ENCODE measurements at places on chromosomes 11 and 22.

- DNase-seq: no peak
Measured at GRCh38 chr11:95341221-95341620, 110.2 kb upstream of the SESN3 start.

- DNase-seq: no peak
Measured at GRCh38 chr11:119092880-119093842, 8.5 kb downstream of the HMBS start.

DNA sequence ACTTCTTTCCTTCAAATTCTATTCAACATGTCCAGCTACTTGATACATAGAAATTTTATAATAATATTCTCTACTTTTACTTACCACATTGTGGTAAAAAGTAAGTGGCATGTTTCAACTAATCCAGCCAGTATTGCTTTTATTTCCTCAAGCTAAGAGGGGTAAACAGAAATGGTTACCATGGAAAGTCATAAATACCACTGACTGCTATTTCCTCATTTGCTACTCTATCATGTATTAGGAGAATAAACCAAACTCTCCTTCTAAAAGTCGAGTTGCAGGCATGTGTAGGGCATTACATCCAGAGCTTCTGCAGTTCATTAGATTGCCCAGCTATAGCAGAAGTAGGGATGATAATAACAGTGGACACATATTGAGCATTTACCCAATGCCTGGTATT, 208.4 kb downstream of the MAML2 start:
- DNase-seq: no peak

GRCh38 chr11:112706863-112707262, 254.4 kb upstream of the NCAM1 start:
- DNase-seq: no peak

- DNase-seq: no peak
Measured at GRCh38 chr22:19981171-19981960, 35.3 kb downstream of the ARVCF start.

- no peak for DNase-seq
Measured at GRCh38 chr11:114271316-114271715, 24.9 kb upstream of the NNMT start.

- no peak for DNase-seq
Measured at GRCh38 chr11:106468086-106468485, 390.6 kb downstream of the AASDHPPT start.

DNA sequence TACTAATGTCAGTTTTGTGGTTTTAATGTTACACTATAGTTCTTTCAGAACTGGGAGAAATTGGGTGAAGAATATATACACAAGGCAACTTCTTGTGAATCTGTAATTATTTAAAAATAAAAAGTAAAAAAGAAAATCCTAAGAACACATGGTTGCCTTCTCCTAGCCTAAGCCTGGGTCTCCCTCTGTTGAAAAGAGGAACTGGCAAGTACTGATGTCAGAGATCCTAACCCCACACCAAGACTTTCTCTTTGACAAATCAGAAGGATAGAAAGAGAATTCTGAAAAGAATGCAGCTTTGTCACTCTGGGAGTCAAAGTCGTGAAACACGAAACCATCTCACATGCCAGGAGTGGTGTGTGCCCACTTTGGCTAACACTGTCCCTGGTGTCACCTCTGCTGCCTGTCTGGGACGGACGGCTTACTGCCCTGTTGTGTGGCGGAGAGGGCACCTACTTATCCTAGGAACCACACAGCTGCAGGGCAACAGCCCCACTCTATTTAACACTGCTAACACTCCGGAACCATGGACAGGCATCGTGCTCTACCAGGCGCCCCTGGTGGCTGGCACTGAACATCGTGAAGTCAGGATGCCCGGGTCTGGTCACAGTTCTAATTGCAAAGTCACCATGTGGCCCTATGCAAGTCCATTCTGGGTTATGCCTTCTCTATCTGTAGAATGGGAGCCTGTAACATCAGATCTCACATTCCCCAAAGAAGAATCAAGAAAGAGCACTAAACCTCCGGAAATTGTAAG, 108.7 kb upstream of the CD82 start:
- no peak for DNase-seq

GRCh38 chr22:18130699-18131429, 19.1 kb upstream of the USP18 start:
- no peak for DNase-seq

GRCh38 chr11:17668166-17668565, 51.2 kb upstream of the MYOD1 start:
- no peak for DNase-seq

GRCh38 chr11:130192845-130193267, 33.3 kb downstream of the ST14 start:
- no peak for DNase-seq

DNA sequence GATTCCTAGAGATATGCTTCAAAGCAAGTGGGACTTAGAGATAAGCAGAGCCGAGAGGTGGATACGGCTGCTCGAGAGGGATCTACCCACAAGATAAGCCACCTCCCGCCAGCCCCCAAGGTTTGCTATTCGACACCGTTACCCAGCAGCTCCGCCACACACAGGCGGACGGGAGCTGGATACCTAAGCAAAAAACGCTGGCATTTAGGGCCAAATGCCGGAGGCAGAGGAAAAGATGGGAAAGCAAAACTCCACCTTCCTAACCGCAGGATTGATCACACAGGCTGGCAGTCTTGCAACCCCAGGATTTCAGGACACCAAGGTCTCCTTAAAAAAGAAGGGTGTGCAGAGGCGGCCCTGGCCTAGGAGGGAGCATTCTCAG, 709 bp downstream of the FTH1 start:
- no peak for DNase-seq

DNA sequence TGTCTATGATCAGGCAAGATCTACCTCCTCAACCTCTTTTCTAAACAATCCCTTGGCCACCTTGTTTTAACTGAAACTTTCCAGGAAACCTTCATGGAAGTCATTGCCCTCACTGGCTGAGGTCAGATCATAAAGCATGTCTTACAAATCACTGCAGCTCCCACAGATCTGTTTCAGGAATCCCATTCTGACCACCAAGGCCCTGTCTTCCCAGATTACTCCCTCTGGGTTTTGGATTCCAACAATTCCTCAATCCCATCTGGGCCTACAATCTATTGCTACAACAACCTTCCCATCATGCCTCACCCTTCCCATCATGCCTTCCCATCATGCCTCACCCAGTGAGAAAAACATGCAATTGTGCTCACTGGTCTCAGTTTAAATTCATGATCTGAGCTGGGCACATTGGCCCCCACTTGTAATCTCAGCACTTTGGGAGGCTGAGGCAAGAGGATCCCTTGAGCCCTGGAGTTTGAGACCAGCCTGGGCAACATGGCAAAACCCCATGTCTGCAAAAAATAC, 15.9 kb downstream of the ADAMTS15 start:
- no peak for DNase-seq

GRCh38 chr11:10540546-10540914, 457 bp downstream of the RNF141 start:
- no peak for DNase-seq

- no peak for DNase-seq
Measured at GRCh38 chr22:43213051-43213450, 26.1 kb upstream of the TTLL12 start.

DNA sequence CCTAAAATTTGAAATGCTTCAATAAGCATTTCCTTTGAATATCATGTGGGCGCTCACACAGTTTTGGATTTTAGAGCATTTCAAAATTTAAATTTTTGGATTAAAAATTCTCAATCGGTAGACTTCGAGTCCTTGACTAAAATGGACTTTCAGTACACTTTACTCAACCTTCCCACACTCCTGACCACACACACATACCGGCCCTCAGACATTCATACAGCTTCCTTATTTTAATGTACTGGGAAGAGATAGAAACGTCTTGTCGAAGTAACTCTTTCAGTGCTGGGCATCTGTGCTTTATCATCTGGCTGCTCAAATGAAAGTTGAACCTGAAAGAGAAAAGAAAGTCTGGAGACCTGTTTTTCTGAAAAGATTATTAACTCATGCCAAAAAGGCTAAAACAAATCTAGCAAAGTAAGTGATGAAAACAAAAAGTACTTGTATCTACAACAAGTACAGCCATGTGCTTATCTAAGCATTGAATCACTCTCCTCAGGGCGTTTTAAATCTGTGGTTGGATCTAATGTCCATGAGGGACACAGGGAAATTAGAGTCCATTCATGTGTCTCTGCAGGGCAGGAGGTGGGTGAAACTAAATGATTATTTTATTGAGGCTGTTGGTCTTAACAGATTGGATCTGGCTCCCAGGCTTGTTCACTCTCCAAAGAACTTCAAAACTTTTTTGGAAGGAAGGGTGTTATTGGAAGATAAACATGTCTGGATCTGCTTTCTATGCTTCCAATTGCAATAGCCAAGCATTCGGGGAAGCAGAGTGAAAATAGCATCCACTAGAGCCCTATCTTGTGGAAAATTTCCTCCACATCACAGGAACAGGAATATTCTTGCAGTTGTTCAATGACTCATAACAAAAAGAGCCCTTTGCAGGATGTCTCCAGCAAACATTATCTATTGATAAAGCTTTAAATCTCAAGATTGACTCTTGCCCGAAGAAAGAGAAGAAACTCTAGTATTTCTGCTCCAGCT, 47.0 kb downstream of the CARD18 start:
- no peak for DNase-seq

- no peak for DNase-seq
Measured at GRCh38 chr11:2216400-2217064, 44.9 kb upstream of the TH start.

DNA sequence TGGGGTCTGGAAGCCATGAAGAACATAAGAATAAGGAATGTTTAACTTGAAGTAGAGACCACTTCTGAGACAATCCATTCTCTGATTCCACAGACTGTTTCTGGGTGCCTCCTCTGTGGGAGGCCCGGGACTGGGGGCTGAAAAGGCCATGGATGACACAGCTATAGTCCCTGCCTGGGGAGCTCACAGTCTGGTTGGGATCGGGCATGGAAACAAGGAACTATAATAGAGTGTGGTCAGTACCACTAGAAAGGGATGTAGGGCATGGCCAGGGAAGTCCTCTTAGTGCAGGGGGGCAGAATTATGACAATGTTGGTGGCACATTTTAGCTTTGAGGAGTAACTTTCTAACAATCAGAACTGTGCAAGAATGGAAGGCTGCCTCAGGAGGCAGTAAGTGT, 9.2 kb upstream of the KCNE3 start:
- no peak for DNase-seq

DNA sequence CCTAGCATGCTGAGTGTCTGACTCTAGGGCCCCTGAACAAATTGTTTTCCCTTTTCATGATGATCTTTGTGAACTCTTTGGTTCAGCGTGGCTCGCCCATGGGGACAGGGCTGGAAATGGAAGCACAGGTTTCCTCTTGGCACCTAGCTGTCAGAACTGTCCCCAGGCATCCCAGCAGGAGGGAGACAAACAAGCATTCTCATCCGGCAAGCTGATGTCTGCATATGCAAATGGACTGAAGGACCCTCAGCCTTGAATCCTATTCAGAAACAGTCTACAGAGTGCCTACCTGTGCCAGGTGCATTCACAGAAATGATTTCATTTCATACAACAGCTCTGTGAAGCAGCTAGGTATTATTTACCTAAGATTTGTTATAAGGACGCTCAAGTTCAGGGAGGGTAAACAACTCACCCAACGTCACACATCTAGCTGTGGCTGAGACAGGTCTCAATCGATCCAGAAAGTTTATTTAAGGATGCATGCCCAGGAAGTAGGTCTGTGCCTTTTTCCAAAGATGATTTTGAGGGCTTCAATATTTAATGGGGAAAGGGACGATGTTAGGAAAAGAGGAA, 176.4 kb downstream of the KIRREL3 start:
- no peak for DNase-seq

GRCh38 chr11:68048681-68049508, 10.1 kb downstream of the TCIRG1 start:
- DNase-seq: no peak

- no peak for DNase-seq
Measured at GRCh38 chr11:71548716-71549151, 514 bp downstream of the KRTAP5-9 start.

GRCh38 chr22:20877715-20878114, 18.9 kb downstream of the SNAP29 start:
- no peak for DNase-seq

DNA sequence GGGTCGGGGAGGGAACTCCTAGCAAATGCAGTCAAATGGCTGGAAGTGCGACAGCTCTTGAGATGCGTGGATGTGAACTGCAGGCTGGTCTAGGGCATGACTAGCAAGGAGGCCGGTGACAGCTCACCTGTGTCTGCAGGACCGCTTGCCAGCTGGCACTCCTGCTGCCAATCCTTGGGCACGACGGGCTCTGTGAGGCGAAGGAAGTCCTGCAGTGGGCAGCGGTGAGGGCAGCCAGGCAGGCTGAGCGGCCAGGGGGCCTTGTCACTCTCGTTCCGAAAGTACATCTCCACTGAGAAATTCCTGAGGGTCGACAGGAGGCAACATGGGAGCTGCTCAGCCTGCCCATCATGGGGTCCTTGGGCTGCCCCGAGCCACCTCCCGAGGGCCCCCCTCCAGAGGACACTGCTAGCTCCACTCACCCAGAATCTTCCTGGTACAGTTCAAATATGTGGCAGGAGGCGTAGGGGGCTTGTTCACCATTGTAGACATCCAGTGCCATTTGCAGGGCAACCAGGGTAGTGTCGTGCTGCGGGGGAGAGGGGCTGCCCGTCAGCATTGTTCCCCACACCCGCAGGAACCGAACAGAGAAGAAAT, 5.9 kb downstream of the ACP2 start:
- no peak for DNase-seq

GRCh38 chr11:69342588-69343330, 48.8 kb downstream of the MYEOV start:
- DNase-seq: no peak

DNA sequence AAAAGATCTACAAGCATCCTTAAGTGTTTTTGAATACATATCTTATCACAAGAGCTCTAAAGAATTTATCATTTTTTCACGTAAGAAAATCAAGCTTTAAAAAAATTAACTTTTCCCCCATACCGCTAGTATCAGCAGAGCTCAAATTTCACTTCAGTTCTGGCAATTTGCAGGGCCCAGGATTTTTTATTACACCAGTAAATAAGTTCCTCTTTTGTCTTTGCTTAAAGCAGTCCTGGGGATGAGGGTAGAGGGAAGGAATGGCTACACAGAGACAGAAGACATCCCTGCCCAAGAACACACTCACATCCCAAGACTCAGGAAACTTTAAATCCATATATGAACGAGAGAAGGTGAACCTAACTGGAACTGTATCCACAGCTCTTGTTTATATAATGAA, 22.6 kb upstream of the SORL1 start:
- no peak for DNase-seq

GRCh38 chr22:19517171-19517500, 7.1 kb downstream of the CLDN5 start:
- DNase-seq: no peak

Data from AG04449 (cell line).